ENCODE measurements at places on chromosomes 16 and 17.

DNA sequence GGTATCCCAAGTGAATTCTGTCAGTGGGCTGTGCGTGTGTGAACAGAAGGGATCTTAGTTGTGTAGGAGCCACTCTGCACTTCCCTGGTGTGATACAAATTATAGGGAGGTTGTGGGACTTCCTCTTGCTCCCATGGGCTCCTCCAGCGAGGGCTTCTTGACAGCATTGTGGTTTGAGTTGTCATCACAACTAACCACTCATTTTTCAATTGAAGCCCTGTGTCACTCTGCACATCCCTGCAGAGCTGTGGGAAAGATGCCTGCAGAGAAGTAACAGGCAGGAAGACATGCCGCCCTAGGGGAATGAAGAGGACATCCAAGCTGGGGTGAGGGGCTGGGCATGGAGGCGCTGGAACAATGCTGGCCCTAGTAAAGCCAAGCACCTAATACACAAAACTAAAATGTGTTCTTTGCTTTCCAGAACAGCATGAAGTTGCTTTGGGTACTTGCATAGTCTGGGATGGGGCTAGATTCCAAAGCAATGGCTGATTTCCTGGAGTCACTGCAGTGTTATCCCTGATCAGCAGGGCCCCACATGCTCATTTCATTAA, 692.5 kb downstream of the TOX3 start:
- peak; percentile 38 for DNase-seq

DNA sequence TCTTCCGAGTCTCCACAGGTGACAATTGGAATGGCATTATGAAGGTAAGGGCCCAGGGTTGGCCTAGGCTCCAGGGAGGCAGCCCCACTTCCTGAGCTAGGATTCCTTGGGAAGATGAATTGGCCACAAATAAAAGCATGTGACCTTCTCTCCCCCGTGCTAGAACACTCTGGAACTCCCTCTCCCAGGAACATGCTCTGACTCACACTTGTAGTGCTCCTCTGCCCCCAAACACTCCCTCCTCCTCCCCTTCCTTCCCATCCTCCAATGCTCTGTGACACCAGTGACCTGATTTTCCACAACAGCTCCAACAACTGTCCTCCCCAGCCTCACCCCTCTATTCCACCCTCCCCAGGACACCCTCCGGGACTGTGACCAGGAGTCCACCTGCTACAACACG, 16.4 kb upstream of the ABCC3 start:
- no peak for DNase-seq

DNA sequence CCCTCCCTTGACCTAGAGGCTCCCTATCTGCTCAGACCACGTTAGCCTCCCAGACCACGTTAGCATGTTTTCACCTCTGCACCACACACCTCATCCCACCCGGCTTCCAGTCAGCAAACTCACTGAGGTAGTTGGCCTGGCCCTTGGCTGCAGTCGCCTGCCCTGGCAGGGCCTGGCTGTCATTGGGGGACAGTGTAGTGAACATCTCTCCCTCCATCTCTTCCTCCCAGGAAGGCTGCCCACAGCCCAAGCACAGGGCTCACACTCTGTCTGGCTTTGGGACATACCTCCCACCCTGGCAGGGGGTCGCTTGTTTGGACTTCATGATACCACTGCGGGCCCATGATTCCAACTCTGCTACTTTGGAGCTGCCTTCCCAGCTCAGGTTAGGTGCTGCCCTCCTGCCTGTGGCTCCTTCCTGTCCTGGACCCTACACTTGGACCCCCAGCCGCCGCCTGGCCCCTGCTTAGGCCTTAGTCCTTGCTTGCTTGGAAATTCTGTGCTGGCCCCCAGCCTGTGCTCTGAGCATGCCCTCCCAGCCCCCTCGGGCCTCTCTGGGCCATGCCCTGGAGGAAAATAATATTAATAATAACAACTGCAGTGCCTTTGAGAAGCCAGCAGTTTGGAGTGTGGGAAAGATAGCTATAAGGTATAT, 167.7 kb downstream of the COPRS start:
- DNase-seq, result no peak

- no peak for DNase-seq
Measured at GRCh38 chr17:59688496-59688895, 18.7 kb downstream of the PTRH2 start.

GRCh38 chr17:35051183-35051578, 12.3 kb downstream of the RFFL start:
- no peak for DNase-seq

- no peak for DNase-seq
Measured at GRCh38 chr17:21500064-21500463, 123.9 kb downstream of the KCNJ12 start.

DNA sequence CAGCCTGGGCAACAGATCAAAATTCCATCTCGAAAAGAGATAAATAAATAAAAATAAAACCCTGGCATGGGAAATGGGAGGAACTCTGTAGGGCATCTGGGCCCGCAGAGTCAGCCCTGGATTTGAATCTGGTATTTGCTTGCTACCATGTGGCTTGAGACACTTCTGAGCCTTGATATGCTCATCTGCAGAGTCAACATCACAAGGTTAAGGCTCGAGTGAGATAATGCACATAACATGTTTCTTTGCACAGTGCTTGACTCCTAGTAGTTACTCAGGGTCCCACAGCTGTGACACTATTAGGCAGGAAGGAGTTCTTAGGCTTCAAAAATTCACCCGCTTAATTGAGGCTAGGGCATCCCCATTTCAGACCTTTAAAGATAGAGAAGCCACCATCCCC, 21.3 kb downstream of the CDK5RAP3 start:
- no peak for DNase-seq

Data from left hindlimb (tissue), 1 donor.